ENCODE measurements at places on chromosomes 5 and 9. TPM values are rescaled to one million over a fixed set of nuclear protein-coding genes. Genes with fewer than 3 reads are reported as not detected.

Gene TAF1L
- total RNA-seq = 0.05 TPM

DNA sequence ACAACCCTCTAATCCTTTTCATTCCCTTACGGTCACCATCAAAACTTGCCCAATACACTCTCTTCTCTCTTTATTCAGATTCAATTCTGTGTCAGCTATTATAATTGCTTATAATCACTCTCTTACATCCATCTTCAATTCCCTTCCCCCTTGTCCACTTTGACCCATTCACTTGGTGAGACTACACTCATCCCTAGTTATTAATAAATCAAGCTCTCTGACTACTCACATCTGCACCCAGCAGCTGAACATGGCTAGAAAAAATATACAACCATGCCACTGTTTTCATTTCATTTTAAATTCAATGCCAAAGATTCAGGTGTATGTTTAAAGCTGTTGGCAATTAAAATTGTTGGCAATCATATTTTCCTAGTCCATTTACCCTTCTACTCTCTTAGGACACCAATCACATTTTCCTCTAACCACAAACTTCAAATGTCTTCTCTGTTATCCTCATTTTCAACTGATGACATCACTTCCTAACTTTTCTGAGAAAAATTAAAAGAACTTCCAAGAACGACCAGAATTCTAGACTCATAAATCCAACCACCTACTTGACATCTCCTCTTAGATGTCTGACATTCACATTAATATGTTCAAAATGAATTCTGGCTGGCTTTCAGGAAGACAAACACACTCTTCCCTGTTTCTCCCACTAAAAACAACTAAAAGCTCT, 5.5 kb downstream of the C5orf15 start:
- H3K4me3 ChIP-seq = no peak overlapping the region
- no peak for DNase-seq
- H3K4me1 ChIP-seq = peaks cover 60% of the 10 kb centered on the region
- peak overlapping the region; percentile 87 for H3K27ac ChIP-seq
- peaks cover 4% of the 10 kb centered on the region for H3K36me3 ChIP-seq

DNA sequence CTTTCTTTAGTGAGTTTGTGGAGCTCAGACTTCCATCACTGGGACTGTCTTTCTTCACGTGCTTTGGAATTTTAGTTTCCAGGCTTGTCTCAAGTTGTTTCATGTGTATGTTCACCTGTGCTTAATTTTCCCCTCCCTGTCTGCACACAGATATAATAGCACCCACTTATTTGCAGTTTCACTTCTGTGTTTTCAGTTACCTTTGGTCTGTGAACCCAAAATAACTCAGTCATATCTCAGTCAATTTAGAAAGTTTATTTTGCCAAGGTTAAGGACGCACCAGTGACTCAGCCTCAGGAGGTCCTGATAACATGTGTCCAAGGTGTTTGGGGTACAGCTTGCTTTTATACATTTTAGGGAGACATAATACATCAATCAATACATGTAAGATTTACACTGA, 330.4 kb downstream of the ICE1 start:
- no peaks in the 10 kb centered on the region for H3K4me1 ChIP-seq
- H3K27ac ChIP-seq = no peak overlapping the region
- no peaks in the 10 kb centered on the region for H3K36me3 ChIP-seq
- no peaks in the 10 kb centered on the region for H3K27me3 ChIP-seq
- no peak overlapping the region for H3K4me3 ChIP-seq

- peak overlapping the region; percentile 47 for H3K4me3 ChIP-seq
- H3K27me3 ChIP-seq = no peaks in the 10 kb centered on the region
- peaks cover 74% of the 10 kb centered on the region for H3K4me1 ChIP-seq
- peaks cover 10% of the 10 kb centered on the region for H3K36me3 ChIP-seq
- H3K27ac ChIP-seq = peak overlapping the region; percentile 48
- DNase-seq = no peak
Measured at GRCh38 chr5:10253390-10253789, 3.3 kb downstream of the CCT5 start.

DNA sequence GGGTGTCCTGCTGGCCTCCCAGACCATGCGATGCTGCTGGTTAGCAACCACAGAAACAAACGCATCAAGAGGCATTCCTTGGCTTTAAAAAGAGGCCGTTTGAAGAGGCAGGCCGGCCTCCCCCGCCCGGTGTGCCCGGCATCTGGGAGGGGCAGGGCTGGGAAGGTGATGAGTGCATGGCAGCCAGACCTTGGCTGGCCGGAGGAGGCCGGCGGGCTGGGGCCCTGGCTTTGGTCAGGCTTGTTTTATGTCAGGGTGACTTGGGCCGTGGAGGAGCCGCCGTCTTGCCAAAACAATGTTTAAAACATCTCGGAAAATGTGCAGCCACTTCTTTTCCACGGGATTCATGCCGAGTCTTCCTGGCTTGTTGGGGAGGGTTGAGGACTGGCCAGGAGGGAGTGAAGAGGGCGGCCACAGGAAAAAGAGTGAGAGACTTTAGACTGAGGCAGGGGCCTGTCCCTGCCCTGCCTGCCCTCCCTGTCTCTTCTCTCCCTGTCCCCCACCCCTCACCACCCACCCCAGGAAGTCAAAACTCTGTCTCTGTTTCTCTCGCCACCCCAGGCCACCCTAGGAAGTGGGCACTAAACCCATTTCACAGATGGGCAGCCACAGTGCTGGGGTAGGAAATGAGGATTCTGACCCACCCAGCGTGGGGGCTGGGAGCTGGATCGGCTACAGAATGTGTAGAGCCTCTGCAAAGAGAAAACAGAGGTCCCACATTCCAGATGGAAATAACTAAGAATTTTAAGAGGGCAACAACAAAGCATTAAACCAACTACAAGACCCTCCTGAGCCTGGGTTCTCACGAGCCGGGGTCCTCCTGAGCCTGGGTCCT, 143.0 kb downstream of the RXRA start:
- H3K4me3 ChIP-seq = no peak overlapping the region
- H3K4me1 ChIP-seq = no peaks in the 10 kb centered on the region
- no peak overlapping the region for H3K27ac ChIP-seq
- H3K36me3 ChIP-seq = no peaks in the 10 kb centered on the region
- no peak for DNase-seq

GRCh38 chr9:109974918-109975276, 194.9 kb downstream of the PALM2AKAP2 start:
- no peak for DNase-seq
- H3K4me1 ChIP-seq = peaks cover 84% of the 10 kb centered on the region
- no peaks in the 10 kb centered on the region for H3K27me3 ChIP-seq

- H3K4me1 ChIP-seq = no peaks in the 10 kb centered on the region
- no peak overlapping the region for H3K27ac ChIP-seq
- no peaks in the 10 kb centered on the region for H3K36me3 ChIP-seq
- no peak overlapping the region for H3K4me3 ChIP-seq
Measured at GRCh38 chr5:179257176-179257682, 88.0 kb downstream of the ADAMTS2 start.

DNA sequence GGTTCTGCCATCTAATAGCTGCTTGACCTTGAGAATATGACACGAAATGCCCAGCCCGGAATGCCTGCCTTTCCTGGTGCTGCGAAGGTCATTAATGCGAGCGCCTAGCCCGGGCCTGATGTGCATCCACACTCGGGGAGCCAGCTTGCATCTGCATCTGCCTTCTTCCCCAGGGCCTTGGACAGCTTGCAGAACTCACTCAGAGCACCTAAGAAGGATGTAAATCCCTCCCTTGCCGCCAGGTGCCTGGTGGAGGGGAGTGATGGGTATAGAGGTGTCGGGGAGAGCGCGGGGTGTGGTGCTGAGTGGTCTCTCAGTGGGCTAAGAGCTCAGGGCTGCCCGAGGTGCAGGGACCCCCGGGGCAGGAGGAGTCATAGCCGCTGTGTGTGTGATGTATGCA, 127.2 kb downstream of the MRPL36 start:
- H3K4me3 ChIP-seq = no peak overlapping the region
- DNase-seq = no peak
- H3K36me3 ChIP-seq = no peaks in the 10 kb centered on the region
- H3K4me1 ChIP-seq = no peaks in the 10 kb centered on the region
- H3K27me3 ChIP-seq = peaks cover 59% of the 10 kb centered on the region

DNA sequence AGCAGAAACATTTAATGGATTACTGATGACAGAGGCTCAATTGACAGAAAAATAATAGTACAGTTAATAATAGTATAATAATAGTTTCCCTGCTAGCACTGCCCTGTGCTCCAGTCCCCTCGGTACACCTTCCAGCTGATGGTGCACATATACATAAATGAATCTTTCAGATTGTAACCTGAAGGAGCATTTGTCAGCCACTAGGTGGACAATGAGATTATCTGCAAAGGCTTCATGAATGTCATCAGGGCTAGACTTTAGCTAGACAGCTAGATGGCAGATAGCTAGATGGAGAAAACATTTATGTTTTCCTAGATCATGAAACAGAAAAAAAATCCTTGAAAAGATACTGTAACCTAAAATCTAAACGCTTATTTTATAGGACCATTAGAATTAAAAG, 304.4 kb upstream of the SMC2 start:
- H3K27ac ChIP-seq = no peak overlapping the region
- no peaks in the 10 kb centered on the region for H3K36me3 ChIP-seq
- DNase-seq = no peak

DNA sequence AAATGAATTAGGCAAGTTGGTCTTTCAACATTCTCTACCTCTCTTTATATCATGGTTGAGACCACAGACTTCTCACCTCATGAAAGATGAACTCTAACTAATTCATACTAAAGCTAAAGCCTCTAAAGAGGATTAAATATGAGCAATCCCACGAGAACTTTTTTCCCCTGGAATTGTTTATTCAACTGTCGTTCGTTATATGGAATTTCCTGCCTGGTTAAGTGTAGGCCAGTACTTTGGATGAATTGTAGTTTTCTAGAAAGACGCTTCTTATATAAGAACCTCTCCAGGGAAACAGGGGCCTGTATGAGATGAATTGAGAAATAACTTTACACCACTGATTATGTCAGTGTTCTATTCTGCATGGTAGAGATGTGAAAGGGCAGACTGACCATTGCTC, 42.9 kb downstream of the PDCD1LG2 start:
- peaks cover 25% of the 10 kb centered on the region for H3K4me1 ChIP-seq
- H3K4me3 ChIP-seq = no peak overlapping the region
- DNase-seq = no peak
- no peak overlapping the region for H3K27ac ChIP-seq

- DNase-seq = no peak
- H3K36me3 ChIP-seq = peaks cover 6% of the 10 kb centered on the region
- H3K4me1 ChIP-seq = peaks cover 10% of the 10 kb centered on the region
Measured at GRCh38 chr5:96733771-96734500, 71.8 kb downstream of the CAST start.

GRCh38 chr9:113599646-113600022, 136.1 kb downstream of the RGS3 start:
- H3K4me3 ChIP-seq = no peak overlapping the region
- H3K27ac ChIP-seq = no peak overlapping the region
- no peak for DNase-seq
- peaks cover 27% of the 10 kb centered on the region for H3K4me1 ChIP-seq
- H3K27me3 ChIP-seq = no peaks in the 10 kb centered on the region
- H3K36me3 ChIP-seq = no peaks in the 10 kb centered on the region

GRCh38 chr5:7763621-7764072, 87.3 kb downstream of the CFAP90 start:
- no peak overlapping the region for H3K4me3 ChIP-seq
- peaks cover 33% of the 10 kb centered on the region for H3K27me3 ChIP-seq
- no peaks in the 10 kb centered on the region for H3K36me3 ChIP-seq
- no peak for DNase-seq
- H3K27ac ChIP-seq = no peak overlapping the region
- H3K4me1 ChIP-seq = no peaks in the 10 kb centered on the region

DNA sequence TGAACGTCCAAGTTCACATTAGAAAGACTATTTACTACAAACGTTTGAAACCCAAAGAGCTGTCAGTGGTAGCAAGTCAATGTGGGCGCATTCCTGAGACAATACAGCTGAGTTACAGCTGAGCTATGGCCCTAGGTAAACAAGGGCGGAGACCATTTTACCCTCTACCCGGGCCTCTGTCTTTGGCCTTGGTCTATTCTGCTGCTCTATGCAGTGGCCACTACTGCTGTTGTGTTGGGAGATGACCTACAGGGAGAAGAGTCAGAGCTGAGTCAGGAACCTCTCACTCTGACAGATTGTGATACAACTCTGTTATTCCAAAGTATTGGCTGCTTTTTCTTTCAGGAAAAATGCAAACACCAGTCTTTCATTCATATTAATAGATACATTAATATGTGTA, 700.6 kb downstream of the SEMA5A start:
- no peaks in the 10 kb centered on the region for H3K36me3 ChIP-seq
- no peak for DNase-seq
- no peaks in the 10 kb centered on the region for H3K27me3 ChIP-seq
- H3K4me3 ChIP-seq = no peak overlapping the region
- no peak overlapping the region for H3K27ac ChIP-seq

GRCh38 chr9:35714579-35715252, 17.3 kb downstream of the TLN1 start:
- H3K4me3 ChIP-seq = no peak overlapping the region
- H3K36me3 ChIP-seq = peaks cover 21% of the 10 kb centered on the region
- peaks cover 9% of the 10 kb centered on the region for H3K4me1 ChIP-seq
- no peaks in the 10 kb centered on the region for H3K27me3 ChIP-seq
- H3K27ac ChIP-seq = no peak overlapping the region

GRCh38 chr5:127275641-127276193, 14.9 kb upstream of the MEGF10 start:
- H3K27ac ChIP-seq = no peak overlapping the region
- H3K27me3 ChIP-seq = no peaks in the 10 kb centered on the region
- no peak overlapping the region for H3K4me3 ChIP-seq

Data from activated T-cell treated with anti-CD3 and anti-CD28 coated beads, Interleukin-2, amount 50 U/mL, for 72 hours (primary cell).